D341Med (cell line): ENCODE measurements at places on chromosomes 2 and 18.

GRCh38 chr18:69872661-69873060, 75.0 kb downstream of the CD226 start:
- no peak for DNase-seq

- no peak for DNase-seq
These were observed 69.9 kb downstream of the SH3BP4 start for GRCh38 chr2:235021752-235022151.

DNA sequence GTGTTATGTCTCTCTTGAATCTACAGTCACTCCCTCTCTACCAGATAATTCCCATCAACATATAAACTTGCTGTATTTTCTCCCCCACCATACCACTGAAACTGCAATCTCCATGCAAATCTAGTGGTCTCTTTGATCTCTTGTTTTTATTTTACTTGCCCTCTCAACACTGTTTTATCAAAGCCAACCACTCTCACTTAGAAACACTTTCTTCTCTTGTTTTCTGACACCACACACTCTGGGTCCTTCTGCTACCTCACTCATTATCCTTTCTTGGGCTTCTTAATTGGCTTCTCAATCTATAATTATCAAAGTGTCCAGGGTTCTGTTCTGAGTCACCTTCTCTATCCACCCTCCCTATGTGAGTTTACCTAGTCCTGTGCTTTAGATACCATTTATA, 2.0 kb upstream of the MCFD2 start:
- DNase-seq, result no peak

DNA sequence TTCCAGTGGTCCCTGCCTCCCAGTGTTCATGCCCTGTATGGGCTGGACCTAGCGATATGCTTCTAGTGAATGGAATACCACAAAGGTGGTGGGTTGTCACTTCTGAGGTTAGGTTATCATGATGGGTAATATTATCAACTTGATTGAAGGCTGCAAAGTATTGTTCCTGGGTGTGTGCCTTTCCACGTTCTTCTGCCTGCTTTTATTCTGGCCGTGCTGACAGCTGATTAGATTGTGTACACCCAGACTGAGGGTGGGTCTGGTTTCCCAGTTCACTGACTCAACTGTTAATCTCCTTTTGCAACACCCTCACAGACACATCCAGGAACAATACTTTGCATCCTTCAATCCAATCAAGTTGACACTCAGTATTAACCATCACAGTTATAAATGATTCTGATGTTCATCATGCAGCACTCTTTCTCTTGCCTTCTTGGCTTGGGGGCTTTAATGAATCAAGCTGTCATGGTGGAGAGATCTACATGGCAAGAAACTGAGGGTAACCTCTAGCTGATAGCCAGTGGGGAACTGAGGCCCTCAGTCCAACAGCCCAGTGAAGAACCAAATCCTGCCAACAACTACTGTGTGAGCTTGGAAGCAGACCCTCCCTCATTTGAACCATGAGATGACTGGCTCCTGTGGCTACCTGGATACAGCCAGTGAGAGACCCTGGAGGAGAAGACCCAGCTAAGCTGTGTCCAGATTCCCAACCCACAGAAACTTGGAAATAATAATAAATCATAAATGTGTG, 63.0 kb upstream of the CELF4 start:
- DNase-seq, result no peak

DNA sequence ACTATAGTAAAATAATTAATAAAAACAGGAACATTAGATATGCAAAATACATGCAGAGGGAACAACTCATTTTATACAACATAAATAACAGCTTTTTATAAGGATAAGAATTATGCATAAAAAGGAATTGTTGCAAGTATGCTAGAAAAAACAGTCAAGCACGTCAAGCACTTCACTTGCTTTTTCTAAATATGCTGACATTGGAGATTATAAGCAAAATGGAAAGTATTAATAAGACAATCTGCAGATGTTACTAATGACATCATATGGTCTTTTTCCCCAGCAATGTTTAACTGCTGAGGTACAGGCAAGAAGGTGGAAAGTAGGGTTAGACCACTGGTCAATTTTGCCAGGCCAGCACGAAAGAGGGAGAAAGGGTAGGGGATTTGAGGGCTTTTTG, 111.7 kb downstream of the HIBCH start:
- DNase-seq, result no peak

GRCh38 chr2:191150230-191150599, 579 bp downstream of the STAT4 start:
- DNase-seq, result no peak

DNA sequence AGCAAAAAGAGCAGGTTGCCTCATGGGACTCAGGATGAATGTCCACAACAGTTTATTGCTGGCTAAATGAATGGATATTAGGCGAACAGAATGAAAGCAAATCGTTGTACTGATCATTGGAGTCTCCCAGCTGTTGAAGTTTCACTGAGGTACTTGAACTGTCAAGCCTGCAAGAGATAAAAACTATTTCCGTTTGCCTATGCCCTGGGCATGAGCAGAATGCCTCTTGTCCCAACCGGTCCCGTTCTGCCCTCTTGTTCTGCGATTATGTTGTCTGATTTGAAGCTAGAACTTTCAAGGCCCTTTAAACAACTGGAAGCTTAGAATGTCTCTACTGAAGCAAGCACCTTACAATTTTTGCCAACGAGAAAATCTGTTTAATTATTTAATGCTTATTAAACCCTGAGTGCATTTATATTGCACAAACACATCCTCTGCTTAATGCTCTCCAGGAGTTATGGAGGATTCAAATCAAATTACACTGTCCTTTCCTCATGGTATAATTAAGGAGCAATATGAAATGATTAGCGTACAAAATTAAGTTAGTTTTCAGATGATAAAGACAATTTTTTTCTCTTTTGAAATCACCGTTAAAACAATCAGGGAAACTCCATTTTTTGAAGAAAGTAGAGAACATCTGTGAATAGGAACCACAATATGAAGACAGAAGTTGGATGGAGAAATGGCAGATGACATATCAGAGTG, 17.7 kb downstream of the QPCT start:
- DNase-seq, result no peak

- DNase-seq, result no peak
These were observed 26.2 kb downstream of the NAB1 start for GRCh38 chr2:190674966-190675650.

DNA sequence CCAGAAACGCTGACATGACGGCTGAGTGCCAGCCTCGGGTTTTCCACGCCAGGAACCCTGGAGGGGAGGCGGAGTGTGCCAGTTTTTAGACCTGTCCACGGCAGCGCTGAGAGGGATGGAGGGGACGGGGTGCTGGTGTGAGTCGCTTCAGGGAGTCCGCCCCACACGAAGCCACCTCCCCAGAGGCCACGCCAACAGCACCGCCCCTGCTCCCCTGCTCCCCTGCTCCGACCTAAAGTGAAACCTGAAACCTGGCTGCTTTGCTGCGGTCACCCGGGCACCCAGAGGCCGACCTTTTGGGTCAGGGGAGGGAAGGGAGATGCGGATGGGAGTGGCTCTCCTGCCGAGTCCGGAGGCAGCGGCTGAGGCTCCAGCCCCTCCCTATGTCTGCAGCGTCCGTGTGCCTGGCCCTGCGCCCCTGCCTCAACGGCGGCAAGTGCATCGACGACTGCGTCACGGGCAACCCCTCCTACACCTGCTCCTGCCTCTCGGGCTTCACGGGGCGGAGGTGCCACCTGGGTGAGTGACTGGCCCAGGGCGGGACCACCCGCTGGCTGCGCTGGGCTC, 38.1 kb downstream of the SNED1 start:
- no peak for DNase-seq

DNA sequence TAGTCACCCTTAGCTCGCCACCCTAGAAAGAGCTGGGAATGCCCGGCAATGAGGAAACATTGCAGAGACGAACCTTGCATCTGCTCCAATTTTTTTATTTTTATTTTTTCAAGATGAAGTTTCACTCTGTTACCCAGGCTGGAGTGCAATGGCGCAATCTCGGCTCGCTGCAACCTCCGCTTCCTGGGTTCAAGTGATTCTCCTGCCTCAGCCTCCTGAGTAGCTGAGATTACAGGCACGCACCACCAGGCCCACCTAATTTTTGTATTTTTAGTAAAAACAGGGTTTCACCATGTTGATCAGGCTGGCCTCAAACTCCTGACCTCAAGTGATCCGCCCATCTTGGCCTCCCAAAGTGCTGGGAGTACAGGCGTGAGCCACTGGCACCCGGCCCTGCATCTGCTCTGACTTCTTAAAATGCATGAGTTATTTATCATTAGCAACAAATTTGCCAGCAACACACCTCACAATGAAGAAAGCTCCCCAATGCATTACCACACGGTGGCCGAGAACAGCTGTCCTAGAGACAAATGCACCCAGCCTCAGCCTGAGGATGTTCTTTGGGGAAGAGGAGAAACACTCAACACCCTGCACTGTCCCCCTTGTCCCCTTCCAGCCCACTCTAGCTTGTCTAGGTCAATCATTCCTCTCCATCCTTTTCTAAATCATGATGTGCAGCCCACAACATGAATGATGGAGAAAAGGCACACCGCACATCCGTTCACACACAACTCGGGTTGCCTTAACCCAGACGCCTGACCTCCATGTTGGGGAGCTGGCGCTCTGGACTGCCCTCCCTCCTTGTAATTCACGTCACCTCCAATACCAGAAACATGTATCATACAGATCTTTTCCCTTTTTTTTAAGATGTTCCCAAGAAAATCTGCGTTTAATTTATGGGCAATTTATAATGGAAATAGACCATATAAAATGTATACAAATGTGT, 46.9 kb downstream of the TTC32 start:
- no peak for DNase-seq

DNA sequence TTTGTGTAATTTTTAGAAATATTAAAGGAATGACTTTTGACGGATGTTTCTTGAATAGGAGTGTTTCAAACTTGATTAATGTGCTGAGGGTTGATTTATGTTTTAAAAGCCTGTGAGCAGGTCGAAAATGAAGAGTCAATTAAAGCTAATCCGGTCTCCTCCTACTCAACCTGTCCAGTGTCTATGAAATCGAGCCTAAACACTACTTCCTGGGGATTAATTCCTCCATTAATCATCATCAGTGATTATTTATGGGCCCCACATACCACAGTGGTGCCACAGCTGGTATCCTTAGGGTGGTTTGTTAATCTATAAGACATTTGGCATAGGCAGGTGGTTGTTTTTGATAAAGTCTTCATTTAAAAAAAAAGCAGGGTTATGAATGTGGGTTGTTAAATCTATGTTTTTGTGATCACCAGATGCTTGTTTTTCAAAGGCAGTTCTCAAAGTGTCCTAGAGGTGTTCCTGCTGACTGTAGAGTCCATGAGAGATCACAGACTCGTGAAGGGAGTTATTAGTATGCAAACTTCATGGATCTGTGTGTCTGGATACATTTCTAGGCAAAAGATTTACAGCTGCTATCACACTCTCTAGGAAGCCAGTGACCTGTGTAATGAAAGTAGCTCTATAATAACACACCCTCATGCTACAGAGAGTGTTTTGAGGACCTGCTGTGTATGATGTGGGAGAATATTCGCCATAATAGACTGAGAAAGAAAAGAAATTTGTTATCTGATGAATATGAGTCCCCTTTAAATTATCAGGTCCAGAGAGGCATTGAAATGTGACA, 308.6 kb downstream of the AKAIN1 start:
- peak; percentile 59 for DNase-seq

DNA sequence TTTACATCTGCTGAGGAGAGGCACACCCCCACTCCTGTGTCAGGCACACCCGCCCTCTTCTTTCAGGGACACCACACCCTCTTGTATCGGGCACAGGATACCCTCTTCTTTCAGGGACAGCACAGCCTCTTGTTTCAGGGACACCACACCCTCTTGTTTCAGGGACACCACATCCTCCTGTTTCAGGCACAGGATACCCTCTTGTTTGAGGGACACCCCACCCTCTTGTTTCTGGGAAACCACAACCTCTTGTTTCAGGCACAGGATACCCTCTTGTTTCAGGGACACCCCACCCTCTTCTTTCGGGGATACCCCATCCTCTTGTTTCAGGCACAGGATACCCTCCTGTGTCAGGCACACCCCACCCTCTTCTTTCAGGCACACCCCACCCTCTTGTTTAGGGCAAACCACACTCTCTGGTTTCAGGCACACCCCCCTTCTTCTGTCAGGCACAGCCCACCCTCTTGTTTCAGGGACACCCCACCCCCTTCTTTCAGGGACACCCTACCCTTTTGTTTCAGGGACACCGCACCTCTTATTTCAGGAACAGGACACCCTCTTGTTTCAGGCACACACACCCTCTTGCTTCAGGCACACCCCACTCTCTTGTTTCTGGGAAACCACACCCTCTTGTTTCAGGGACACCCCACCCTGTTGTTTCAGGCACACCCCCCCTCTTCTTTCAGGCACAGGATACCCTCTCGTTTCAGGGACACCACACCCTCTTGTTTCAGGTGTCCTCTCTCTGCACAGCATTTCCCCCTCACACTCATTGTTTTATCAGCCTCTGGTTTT, 96.2 kb downstream of the TPO start:
- DNase-seq, result no peak

DNA sequence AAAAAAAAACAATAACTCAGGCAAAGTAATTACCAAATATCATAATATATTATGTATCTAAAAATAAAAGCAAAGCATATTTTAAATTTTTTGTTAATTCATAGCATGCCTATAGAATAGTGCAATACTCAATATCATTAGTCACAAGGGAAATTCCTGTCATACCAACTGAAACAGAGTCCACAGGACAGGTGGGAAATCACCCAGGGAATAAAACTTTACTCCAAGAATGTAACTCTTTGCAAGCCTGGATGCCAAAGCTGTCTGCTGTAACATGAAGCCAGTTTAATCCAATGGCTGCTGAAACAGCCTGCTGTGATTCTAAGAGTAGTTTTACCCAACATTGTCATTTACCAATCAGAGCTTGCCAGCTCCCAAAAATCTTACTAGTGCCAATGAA, 40.0 kb upstream of the SULT1C3 start:
- no peak for DNase-seq

GRCh38 chr18:61921621-61922235, 28.9 kb upstream of the RNF152 start:
- no peak for DNase-seq

- DNase-seq, result no peak
These were observed 64.9 kb upstream of the WIPF1 start for GRCh38 chr2:174662459-174662858.

DNA sequence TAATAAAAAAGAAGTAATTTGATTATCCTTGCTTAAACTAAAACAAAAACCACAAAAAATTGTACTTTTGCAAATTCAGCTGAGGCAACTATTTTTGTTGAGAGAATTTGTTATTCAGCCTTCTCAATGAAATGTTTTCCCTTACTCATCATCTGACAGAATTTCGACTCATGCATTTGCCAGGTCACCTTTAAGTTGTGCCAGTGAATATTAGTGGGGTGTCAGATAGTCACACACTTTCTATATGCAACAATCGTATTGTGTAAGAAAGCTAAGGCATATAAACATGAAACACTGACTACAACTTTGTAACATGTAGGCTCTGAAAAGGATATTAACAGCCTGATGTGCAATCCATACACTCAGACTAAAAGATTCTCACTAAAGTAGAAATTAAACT, 1653.1 kb upstream of the SLC39A10 start:
- DNase-seq, result no peak

GRCh38 chr18:33577685-33578517, at the start of gene ASXL3:
TSS of gene ASXL3 (plus strand) at chr18:33578219. CDS start at chr18:33578632, 413 bp downstream.
- DNase-seq, result peak; percentile 85

GRCh38 chr18:38421021-38421420, 855.4 kb upstream of the CELF4 start:
- DNase-seq, result no peak
